Fibroblast of villous mesenchyme (primary cell): ENCODE measurements at places on chromosomes 2 and 18. TPM values are rescaled to one million over a fixed set of nuclear protein-coding genes. Genes with fewer than 3 reads are reported as not detected.

DNA sequence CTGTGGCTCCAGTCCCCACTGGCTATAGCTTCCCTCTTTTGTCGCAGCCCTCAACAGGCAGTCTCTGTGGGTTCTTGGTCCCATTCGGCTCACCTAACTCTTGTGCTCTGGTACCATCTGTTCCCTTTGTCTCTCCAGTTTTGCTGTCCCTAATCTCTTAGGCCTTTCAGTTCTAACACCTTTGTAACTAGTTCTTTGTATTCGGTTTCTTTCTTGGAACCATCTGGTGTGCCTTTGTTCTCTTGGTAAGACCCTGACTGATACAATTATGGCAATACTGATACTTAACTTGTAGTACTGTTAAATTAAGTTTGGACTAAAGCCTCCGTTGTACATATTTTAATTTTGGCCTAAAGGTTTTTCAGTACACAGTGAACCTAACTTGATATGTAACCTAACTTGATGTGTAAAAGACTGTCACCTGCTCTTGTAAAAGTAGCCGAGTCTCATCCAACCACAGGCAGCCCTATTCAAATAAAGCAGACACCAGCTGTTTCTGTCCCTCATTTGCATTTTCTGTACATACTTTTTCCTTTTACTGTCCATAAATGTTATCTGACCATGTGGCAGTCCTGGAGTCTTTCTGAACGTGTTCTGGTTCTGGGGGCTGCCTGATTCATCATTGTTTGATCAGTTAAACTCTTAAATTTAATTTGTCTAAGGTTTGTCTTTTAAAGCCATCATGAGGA, 4.8 kb upstream of the MRPL44 start:
- DNase-seq = no peak

GRCh38 chr18:24446453-24446852, 14.0 kb upstream of the HRH4 start:
- no peak for DNase-seq

- peak; percentile 99 for DNase-seq
Observed at GRCh38 chr2:46164529-46165301, 132.5 kb upstream of the EPAS1 start.

GRCh38 chr2:230129343-230129742, 60.6 kb upstream of the SLC16A14 start:
- peak; percentile 61 for DNase-seq

GRCh38 chr2:191917967-191918651, 71.2 kb upstream of the CAVIN2 start:
- DNase-seq = no peak

DNA sequence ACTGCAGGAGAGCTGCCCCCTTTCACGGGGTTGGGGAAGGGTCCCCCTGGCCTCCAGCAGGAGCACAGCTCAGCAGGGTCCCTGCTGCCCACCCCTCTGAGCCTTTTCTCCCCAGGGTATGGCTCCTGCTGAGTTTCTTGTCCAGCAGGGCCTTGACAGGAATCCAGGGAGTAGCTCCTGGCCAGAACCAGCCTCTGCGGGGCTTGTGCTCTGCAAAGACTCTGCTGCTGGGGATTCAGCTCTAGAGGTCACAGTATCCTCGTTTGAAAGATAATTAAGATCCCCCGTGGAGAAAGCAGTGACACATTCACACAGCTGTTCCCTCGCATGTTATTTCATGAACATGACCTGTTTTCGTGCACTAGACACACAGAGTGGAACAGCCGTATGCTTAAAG, 21.2 kb downstream of the FOSL2 start:
- DNase-seq = no peak

DNA sequence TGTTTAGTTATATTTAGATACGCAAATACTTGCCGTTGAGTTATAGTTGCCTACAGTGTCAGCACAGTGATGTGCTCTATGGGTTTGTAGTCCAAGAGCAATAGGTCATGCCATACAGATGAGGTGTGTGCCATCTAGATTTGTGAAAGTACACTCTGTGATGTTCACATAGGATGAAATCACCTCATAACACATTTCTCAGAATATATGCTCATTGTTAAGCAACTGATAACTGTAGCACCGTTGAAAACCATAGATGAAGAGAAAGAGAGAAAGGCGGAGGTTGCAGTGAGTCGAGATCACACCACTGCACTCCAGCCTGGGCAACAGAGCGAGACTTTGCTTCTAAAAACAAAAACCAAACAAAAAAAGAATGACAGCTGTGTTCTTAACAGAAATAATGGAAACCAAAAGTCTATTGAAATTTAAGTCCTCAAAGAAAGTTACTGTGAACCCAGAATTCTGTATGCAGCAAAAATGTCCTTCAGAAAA, 9.5 kb downstream of the DGKD start:
- no peak for DNase-seq

DNA sequence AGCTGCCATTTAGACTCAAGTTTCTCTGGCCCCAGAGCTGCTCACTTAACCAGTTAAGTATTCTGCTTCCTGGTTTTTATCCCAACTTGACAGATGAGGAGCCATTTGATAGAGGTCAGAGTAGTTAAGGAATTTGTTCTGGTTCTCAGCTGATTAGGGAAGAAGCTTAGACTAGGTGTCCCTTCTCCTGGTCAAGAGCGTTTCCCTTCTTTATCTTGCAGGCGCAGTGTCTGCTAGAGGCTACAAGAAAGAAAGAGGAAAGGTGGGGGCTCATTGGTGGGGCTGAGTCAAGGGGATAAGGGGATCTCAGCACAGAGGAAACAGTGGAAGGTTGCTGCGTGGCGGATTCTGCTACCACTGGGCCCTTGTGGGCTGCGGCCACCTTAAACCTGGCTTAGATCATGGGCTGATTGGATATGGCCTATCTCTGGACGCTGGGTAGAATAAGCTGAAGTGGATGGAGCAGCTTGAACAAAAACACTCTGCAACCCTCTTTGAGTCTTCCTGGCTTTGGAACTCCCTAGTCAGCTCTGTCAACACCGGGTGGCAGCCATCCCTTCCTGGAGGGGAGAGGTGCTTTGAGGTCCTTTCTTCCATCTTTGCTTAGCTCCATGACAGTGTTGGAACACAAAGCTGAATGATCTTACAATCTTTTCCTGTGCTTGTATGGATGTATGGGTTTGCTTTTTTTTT, 70.8 kb downstream of the QPCT start:
- DNase-seq = peak; percentile 49

- DNase-seq = no peak
Observed at GRCh38 chr18:4412286-4412685, 42.8 kb downstream of the DLGAP1 start.

DNA sequence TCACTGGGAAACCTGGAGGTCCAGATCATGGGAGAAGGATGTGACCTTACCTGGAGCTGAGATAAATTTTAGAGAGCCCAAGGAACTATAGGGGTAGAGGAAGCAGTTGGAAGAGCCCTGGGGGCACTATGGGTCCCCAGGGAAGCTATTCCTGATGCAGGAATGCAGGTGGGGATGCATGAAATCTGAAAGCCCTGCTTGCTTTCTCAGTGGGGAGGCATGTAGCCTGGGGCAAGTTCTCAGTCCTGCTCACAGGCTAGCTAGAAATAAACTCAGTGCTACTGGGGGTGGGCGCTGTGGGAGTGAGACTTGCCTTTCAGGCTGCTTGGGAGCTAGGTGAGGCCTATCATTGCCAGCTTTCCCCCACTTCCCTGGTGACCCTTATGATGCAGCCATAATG, 499.7 kb downstream of the PTH2R start:
- DNase-seq = no peak

- DNase-seq = no peak
Observed at GRCh38 chr18:78981989-78982620, 2.5 kb downstream of the SALL3 start.

- peak; percentile 18 for DNase-seq
Observed at GRCh38 chr18:56167366-56167765, 471.0 kb downstream of the TXNL1 start.

- no peak for DNase-seq
Observed at GRCh38 chr2:86143307-86143706, 37.3 kb downstream of the PTCD3 start.

GRCh38 chr18:46942646-46943045, 25.2 kb downstream of the KATNAL2 start:
- DNase-seq = no peak

GRCh38 chr2:177588671-177589070, 196.1 kb downstream of the AGPS start:
- no peak for DNase-seq

DNA sequence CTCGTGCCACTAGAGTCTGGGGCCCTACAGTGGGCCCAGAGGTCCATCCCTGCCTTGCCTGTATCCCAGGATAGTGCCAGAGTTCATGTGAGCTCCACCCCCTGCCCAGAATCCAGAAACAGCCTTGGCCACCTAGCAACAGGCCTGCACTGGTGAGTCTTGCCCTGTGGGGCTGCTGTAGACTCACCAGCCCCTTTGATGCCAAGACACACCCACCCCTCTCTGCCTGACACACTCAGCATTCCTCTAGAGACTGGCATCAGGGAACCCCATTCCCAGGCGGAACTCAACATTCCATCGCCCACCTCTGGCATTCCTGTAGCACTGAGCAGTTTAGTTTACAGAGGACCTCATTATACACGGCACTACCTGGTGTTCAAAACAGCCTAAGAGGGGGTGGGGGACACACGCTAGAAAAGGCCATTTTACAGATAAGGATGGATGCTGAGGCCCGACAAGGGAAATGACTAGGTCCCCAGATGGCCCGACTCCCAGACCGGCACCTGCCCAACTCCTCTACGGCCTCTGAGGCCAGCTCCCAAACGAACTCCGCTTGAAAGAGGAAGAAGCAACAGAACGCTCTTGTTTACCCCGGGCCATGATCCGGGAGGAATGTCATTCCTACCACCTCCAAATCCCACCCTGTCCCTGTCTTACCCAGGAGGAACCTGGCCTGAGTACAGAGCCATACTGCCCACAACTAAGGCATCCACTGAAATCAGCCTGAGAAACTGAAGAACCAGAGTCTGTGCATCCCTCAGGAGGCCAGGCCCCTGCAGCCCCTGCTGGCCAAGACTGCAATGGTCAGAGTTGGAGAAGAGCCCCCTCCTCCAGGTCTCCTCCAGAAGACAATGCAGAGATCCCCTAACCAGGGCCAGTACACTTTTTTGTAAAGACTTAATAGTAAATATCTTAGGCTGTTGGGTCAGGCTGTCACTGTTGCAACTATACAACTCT, 180.2 kb downstream of the TNS1 start:
- no peak for DNase-seq

DNA sequence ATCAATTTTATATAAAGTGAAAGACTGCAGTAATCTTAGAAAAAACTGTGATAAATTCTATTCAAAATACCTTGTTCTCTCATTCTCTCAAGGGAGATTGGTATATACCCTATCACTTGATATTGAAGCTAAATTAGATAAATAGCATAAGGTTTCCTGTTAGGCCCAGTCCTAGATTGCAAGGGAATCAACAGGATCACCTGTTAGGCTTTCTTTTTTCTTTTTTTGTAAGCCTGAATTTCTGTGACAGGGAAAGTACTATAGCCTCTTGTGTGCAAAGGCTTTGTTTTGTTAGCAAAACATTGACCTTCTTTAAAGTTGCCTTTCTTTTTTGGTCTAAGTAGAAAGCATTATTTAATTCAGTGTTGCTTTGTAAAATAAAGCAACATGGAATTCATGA, 100.0 kb downstream of the HAUS1 start:
- no peak for DNase-seq

GRCh38 chr2:69389271-69389670, 2.2 kb upstream of the GFPT1 start:
- no peak for DNase-seq

GRCh38 chr2:20074901-20075300, 23.5 kb upstream of the LAPTM4A start:
- DNase-seq = no peak

DNA sequence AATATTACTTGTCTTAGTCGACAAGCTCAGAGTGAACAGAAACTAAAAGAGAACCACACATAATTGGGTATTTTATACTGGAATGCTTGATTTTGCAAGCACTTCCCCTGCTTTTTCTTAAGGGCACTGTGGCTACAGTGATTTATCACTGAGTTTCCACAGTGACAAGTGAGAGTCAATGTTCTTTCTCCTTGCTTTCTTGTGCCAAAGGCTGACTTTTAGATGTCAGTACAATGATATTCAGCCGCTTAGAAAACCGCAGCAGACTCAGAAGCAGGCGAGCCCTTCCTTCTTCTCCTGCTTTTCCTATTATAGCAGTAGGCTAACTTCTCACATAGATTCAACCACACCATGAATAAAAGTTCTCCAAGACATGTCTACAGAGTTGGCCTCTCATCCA, 1603.6 kb upstream of the NXPH2 start:
- DNase-seq = no peak

DNA sequence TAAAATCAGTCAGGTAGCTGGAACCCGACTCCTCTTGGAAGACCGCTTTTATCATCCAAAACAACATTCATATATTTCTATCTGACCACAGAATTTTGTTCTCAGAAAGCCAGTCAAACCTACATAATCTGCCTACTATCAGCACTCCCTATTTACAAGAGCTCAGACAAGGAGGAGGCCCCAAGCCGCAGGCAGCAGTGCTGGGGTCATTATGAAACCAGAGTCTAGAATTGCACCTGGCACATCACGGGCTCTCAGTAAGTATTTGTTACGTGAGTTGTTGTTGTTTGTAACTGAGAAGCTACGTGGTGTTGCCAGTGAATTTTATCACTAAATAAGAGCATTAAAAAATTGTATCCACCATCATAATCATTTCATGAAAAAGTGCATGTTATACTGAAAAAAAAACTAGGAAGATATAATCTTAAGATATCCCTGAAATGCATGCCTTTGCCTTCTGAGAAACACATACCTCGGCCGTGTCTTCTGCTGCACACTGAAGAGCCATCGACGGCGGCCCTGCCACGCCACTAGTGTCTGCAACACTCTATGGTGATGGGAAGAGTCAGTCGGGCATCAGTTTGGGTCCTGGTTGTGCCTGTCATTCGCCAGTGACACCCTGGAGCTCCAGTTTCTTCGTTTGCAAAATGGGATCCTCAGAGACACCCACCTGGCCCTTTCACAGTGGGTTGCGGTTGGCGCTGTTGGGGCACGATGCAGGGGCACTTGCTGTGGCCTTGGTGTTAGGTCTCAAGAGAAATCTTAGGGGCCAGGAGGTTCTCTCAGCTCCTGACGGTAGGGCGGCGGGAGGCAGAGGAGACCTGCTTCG, 505.9 kb downstream of the EIPR1 start:
- no peak for DNase-seq

DNA sequence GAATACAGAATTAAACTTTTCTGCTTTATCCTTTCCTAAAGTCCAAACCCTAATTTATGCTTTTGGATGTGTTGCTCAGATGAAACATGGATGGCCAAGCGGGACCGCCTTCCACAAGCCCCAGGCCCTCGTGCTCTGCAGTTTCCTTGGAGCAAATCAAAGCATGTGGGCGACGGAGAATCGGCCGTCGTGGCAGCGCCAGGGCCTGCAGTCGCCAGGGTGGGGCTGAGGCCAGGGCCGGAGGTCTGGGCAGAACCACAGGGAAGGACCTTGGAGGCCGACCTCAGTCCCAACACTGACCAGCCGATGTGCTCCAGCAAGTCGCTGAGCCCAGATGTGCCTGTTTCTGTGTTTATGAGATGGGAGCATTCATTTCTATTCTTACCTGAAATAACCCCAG, 108.1 kb downstream of the MBP start:
- no peak for DNase-seq

The GLI2 gene
- 22.5 and 28.3 TPM in 2 replicates for total RNA-seq

The ATP6V1B1 gene
- total RNA-seq = 0.97 TPM in 1 of 2 replicates, not detected in the other

The SERPINB11 gene
- total RNA-seq = not detected in 2 replicates

The ACMSD gene
- total RNA-seq = not detected in 2 replicates

The SH2D6 gene
- 0.43 TPM in 1 of 2 replicates, not detected in the other for total RNA-seq

The COL6A3 gene
- 1,329 and 1,968 TPM in 2 replicates for total RNA-seq

The LOXHD1 gene
- total RNA-seq = under 0.01 TPM in 1 of 2 replicates, not detected in the other

The SGPP2 gene
- total RNA-seq = not detected in 2 replicates

The HRH4 gene
- total RNA-seq = under 0.01 TPM in 1 of 2 replicates, not detected in the other

The WNT10A gene
- total RNA-seq = not detected in 2 replicates

The CABLES1 gene
- 0.43 and 1.3 TPM in 2 replicates for total RNA-seq

The ABCG8 gene
- not detected in 2 replicates for total RNA-seq

The GPR45 gene
- not detected in 2 replicates for total RNA-seq
